ENCODE measurements at places on chromosomes 4 and X.

GRCh38 chr4:154364066-154364845 is 127.3 kb downstream of the DCHS2 start:
- DNase-seq = no peak

DNA sequence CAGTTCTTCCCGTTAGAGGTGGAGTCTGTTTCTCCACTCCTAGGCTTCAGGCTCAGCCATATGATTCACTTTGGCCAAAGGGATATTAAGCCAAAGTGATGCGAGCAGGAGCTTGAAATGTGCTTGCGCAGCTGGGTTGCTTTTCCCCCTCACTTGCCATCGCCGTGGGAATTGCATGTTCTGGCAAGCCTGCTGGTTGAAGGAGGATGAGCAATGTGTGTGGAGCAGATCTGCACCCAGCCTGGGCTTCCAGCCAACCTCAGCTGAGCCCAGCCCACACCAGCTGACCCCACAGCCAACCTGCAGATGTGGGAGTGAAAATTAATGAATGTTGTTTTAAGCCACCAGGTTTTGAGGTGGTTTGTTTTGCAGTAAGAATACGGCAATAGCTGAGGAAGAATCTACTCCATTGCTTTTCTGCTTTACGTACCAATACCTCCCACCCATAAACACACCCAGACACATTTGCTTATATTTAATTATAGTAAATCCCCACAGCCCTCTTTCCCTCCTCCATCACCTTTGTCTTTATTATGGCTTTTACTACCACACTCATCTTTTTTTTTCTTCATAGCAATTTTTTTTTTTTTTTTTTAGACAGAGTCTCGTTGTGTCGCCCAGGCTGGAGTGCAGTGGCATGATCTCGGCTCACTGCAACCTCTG is 132.8 kb upstream of the FUNDC1 start:
- peak; percentile 29 for DNase-seq

DNA sequence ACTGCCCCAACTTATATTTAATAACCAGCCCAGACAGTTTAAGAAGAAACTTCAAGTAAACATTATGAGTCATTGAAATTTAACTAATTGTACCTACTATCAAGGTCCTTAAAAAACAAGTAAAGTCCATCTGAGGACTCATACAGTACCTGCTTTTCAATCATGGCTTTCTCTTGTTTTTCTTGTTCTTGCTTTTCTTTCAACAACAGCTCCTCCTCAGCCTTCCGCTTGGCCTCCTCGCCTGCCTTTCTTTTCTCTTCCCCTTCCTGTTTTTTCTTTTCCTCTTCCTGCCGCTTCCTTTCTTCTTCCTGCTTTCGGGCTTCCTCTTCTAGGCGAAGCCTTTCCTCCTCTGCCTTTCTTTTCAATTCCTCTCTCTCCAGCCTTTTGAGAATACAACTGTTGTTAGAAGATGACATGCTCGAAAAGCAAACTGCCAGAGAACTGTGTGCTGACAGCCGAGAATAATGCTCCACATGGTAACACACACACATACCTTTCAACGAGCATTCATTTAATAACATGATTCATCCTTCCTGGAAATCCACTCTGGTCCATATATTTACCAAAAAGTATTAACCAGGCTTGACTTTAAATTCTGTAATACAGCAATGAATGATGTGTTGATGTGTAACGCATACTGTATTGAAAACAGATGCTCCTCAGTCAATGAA is 25.2 kb upstream of the BCLAF3 start:
- DNase-seq = no peak

GRCh38 chr4:7650606-7651385 is 216.1 kb upstream of the PSAPL1 start:
- DNase-seq = peak; percentile 36

DNA sequence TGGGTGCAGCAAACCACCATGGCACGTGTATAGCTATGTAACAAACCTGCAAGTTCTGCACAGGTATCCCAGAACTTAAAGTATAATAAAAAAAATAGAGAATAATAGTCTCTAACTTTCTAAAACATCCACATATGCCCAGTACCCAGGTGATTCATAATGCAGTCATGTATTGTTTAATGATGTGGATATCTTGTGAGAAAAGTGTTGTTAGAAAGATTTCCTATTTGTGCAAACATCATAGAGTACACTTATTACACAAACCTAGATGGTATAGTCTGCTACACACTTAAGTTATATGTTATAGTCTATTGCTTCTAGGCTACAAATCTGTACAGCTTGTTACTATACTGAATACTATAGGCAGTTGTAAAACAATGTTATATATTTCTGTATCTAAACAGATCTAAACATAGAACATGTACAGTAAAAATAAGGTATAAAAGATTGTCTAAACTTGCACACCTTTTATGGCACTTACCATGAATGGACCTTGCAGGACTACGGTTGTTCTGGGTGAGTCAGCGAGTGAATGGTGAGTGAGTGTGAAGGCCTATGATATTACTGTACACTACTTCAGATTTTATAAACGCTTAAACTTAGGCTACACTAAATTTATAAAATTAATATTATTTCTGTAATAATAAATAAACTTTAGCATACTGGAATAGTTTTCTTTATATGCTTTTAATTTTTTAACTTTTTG is 232.2 kb upstream of the SLIT2 start:
- DNase-seq = no peak

DNA sequence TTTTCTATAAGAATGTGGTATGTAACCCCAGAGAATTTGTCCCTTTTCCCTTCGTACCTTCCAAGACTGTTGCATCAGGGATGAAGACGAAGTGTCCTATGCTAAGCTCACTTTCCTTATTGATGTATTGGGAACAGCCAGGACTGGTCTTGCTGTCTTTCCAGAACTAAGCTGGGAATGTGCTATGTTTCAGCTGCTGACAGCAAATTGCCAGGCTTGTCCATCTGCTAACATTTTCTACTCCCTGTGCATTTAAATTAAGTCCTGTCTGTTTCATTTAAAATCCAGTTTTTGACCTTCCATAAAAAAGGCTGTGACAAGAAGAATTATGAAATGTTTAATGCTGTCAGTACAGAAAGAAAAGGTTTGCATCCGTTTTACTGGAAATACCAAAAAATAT is 87.9 kb downstream of the ATP10D start:
- no peak for DNase-seq

DNA sequence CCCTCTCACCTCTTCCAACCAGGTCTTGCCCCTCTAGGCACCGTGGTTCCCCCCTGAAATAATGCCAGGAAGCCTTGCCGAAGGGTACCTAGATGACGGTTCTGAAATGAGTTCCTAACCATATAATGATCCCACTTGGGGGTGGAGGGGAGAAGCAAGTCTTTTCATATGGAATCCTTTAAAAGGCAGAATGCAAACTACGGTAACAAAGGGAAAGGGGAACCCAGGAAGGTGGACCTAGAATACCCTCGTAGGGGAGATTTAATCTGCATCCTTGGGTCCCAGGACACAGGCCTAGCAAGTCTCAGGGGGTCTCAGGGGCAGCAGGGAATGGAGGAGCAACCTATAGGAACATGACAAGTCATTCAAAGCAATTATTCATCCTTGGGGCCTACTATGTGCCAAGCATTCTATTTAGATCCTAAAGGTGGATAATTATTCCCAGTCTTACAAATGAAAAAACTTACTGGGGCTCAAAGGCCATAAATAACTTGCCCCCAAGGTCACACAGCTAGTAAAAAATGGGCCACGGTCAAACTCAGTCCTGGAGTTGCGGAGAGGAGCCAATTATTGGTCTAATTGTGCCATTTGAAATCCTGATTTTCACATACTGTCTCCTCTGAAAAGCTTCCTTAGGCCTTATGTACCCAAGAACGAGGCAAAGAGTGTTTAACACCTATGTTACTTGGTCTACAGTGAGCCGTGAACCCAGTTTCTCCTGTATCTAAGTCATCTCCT is 8.8 kb downstream of the BCOR start:
- no peak for DNase-seq

GRCh38 chr4:7435471-7436061 is 836 bp upstream of the PSAPL1 start:
- DNase-seq = no peak

DNA sequence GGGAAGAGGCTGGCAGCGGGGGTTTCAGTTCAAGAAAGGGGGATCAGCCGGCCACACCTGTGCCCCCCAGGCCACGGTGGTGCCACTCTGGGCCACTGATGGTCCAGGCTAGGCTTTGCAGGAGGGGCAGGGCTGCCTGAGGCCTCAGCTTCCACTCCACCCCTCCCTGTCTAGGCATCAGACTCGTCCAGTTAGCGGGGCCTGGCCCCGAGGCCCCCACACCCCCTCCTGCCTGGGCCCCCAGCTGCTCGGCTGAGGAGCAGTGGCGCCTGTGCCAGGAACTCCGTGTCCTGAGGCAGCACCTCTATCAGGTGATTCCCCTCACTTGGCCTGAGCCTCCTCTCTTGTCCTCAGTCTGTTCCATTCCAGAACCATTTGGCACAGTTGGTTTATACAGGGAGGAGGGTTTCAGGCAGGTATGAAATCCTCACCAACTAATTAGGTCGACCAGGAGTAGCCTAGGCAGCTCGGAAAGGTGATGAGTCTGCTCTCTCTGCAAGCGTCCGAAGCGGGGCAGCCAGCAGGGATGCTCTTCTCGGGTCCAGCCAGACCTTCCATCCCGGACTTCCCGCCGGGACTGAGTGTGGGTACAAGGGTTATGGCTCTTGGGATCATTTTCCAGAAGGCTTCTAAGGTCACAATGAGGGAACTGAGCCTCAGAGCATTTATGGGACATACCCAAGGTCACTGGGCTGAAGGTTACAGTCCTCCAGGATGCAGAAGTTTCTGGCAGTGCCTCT is 2.1 kb downstream of the NSG1 start:
- no peak for DNase-seq

- DNase-seq = peak; percentile 60
Observed at GRCh38 chrX:51614353-51615012, 4.2 kb downstream of the CENPVL3 start.

DNA sequence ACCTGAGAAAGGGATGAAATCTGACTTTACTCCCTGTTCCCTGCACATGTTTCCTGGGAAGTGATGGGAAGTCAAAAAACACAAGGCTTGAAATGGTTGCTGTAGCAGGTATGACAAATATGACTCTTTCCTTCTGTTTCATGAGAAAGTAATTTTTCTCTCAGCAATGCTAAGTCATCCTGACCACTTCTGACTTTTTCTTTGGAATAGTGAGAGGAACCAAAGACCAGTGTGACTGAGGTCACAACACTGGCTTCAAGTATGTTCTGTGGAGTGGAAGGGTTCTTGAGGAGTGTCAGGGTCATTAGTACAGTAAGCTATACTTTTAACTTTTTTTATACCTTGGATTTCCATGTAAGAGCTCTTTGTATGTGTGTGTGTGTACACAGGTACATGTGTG is 225.3 kb downstream of the PPP3CA start:
- no peak for DNase-seq

- no peak for DNase-seq
Observed at GRCh38 chr4:14850455-14851097, 151.7 kb upstream of the CPEB2 start.

DNA sequence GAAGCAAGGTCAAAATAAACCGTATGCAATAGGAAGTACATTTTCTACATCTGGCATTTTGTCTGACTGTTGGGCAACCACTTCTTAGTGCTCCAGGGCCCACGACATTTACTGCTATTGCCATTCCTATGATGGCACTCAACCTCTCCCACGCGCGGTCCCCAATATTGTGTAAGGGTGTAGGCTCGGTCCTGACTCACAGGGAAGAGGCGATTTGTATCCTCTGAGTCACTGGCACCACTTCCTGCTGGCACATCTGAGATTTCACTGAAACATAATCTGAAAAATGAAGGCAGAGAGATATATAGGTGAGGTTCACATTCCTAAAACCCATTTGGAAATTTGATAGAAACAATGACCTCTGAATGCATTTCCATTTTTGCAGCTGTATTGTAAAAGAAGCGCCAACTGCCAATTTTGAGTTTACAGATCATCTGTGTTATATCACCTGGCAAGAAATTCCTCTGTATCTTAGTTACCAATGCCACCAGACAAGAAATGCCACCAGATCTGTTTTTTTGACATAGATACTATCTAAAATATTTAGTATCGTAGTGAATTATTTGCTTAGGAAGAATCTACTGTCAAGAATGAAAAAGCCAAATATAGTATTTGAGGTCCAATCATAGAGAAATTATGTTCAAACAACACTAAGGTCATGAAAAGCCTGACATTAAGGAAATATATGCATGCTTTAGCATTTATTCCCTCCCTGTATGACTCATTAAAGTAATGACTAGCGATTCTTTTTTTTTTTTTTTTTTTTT is 9.8 kb downstream of the EREG start:
- DNase-seq = no peak

GRCh38 chrX:50668860-50669259 is 145.1 kb downstream of the SHROOM4 start:
- no peak for DNase-seq

- DNase-seq = no peak
Observed at GRCh38 chr4:40363382-40363920, 28.3 kb downstream of the CHRNA9 start.

GRCh38 chr4:63788271-63788670 is 621.0 kb downstream of the TECRL start:
- no peak for DNase-seq

DNA sequence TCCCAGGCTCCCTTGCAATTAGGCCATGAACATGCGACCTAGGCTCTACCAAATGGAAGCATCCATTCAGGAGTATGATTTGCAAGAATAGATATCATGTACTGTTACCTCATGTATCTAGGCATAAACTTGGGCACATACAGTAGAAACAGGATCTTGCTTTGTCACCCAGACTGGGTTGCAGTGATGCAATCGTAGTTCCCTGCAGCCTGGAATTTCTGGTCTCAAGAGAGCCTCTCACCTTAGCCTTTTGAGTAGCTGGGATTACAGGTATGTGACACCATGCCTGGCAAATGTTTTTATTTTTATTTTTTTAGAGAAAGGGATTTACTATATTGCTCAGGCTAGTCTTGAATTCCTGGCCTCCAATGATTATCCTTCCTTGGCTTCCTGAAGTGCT is 994.2 kb downstream of the ADGRL3 start:
- DNase-seq = no peak

DNA sequence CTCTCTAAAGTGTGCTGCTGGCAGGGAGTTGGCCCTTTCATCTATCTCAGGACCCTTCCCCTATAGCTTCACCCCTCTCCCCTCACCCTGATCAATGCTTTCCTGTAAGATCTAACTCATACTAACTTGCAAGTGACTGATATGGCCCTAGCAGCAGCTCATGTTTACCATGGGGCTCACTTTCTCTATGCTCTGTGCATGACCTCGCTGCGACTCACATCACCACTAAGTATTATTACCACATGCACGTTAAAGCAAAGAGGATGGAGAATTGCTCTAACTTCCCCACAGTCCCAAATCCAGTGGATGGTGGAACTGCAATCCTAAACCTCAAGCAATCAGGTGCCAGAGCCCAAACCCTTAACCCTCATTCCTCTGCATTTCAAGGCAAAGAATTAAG is 626.6 kb downstream of the MID1IP1 start:
- no peak for DNase-seq

All from NCI-H82 (cell line).